Chondrocyte (in vitro differentiated cells): ENCODE measurements at places on chromosomes 6 and 20. TPM values are rescaled to one million over a fixed set of nuclear protein-coding genes. Genes with fewer than 3 reads are reported as not detected.

DNA sequence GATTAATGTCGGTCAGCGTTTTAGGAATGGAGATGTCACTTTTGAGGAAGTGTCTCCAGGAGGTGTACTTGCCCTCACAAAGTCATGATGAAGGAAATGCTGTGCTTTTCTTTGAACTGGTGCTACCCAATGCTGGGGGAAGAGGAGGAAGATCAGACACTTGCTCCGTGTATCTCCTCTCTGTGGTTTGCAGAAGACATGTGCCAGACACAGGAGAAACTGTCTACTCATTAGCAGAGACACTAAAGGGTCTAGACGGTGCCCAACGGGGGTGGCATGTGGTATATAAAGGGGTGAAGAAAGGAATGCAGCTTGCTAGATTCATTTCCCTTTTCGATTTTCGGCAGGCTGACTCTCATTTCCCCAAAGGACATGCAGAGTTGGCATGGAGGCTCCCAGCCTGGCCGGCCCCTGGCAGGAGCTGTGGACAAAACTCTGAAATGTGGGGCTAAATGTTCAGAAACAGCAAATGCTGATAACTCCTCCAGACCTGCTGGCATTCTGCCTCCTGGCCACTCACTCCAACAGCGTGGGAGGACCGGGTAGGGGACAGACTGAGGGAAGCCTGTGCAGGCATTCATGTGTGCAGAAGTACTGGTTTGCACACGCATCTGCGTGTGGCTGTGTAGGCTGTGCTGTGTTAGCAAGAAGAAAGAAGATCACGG is 59.6 kb upstream of the QKI start:
- no peak for DNase-seq

- peak; percentile 82 for DNase-seq
These were observed 19.2 kb downstream of the KCNG1 start for GRCh38 chr20:51003753-51004152.

DNA sequence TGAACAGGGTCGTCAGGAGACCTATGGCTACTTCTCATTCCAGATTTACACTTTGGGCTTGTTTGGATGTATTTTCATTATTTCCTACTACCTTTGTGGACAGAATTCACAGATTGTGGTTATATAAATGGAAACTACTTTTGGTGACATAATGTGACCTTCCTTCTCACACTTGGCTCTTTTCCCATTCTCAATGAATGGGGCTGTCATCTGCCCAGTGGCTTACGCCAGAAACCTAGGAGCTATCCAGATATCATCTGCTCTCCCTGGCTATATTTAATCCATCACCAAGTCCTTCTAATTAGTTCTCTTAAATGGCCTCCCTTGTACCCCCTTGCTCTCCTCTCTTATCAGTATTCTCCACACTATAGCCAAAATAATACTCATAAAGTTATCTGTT is 1606.8 kb downstream of the KHDRBS2 start:
- no peak for DNase-seq

DNA sequence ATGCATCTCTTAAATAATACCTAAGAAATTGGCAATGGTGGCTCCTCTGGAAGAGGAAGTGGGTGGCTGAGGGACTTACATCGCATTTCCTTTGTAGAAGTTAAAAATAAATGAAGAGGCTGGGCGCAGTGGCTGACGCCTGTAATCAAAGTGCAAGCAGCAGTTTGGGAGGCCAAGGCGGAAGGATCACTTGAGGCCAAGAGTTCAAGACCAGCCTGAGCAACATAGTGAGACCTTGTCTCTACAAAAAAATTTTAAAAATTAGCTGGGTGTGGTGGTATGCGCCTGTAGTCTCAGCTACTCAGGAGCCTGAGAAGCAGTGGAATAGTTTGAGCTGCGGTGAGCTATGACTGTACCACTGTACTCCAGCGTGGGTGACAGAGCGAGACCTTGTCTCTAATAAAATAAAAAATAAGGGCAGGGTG is 12.2 kb upstream of the NCOA3 start:
- DNase-seq: no peak

- no peak for DNase-seq
These were observed 27.0 kb downstream of the ELOVL2 start for GRCh38 chr6:11017090-11017489.

DNA sequence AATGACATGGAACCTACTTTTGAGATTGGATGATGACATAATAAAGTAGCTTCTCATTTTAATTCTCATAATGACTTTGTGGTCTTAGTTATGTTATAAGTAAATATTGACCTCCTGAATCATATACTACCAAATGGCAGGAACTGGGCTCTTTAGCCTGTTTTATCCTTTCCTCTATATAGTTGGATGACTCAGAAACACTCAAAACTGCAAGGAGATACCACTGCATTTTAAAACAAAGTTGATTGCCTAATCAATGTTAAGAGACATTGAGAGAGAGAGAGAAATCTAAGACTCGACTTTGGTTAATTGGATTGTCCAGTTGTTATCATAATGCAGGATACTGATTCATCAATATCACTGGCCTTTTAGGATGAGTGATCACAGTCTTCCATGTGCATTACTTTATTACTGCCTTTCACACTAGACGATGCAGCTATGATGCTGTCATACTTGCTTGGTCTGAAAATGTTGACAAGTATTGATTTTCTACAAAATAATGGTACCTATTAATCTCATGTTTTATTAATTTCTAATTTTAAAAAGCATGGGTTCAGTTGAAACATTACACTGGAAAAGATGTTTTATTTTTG is 320.0 kb downstream of the NKAIN2 start:
- no peak for DNase-seq

DNA sequence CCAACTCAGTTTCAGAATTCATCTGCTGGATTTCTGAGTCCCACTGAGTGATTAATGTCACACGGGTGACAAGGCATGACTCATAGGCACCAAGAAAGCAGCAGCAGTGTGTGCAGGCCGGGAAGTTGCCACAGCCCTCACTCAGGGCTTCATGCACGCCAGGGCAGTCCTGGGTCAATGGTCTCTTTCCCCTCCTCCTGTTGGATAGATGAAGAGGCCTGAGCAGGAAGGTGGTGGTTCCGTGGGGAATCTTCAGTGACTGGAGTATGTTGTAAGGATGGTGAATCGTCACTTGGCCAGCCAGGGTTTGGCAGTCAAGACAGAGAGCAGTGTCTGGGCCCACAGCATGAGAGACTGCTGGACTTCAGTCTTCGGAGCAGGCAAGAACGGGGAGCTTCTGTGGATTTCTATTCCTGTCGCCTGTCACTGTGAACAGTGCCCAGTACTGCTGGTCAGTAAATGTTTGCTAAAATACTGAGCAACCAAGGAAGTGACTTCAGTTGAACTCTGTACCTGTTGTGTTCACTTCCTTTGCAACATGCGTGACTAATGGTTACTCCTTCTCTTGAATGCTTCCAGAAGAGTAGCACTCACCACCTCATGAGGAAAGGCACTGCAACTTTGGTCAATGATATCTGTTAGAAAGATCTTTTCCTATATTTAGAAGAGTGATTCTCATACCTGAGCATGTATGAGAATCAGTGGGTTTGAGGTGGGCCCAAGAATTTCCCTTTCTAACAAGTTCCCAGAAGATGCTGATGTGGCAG is 62.0 kb upstream of the CD93 start:
- DNase-seq: no peak

DNA sequence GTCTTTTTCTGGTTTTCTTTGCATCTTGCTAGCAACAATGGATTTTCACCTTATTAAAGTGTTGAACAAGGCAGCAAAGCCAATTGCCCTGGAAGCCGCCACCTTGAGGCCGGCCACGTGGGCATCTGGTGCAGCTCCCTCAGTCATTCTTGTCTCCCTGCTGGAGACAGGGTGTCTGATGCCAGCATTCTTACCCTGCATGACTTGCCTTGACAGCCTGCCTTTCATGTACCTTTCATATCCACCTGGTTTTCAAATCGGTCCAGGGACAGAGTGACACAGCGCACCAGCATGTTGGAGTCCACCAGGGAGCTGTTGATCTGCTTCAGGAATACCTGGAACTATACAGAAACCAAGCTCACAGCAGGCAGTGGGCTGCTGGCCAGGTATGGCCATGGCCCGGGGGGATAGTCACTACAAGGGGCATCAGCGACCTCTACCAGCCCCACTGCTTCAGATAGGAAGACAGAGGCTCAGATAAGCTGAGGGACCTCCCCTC is 49.8 kb downstream of the MYH7B start:
- DNase-seq: peak; percentile 60

- no peak for DNase-seq
These were observed 57.7 kb upstream of the CD83 start for GRCh38 chr6:14059791-14060436.

DNA sequence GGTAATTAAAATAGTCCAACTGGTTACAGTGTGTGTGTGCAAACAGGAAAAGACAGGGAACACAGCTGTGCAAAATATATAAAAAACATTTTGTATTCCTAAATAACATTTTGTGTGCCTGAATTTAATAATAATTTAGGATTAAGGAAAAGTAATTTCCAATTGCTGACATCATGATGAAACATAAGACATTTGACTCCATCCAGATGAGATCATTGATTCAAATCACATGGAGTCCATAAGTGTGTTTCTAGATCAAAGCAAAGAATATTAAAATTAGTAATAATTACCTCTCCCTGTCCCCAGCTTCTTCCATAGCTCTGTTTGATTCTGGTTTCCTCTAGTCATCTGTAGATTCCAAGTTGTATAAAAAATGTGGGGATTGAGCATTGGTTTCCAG is 64.6 kb upstream of the BTN3A2 start:
- DNase-seq: no peak

DNA sequence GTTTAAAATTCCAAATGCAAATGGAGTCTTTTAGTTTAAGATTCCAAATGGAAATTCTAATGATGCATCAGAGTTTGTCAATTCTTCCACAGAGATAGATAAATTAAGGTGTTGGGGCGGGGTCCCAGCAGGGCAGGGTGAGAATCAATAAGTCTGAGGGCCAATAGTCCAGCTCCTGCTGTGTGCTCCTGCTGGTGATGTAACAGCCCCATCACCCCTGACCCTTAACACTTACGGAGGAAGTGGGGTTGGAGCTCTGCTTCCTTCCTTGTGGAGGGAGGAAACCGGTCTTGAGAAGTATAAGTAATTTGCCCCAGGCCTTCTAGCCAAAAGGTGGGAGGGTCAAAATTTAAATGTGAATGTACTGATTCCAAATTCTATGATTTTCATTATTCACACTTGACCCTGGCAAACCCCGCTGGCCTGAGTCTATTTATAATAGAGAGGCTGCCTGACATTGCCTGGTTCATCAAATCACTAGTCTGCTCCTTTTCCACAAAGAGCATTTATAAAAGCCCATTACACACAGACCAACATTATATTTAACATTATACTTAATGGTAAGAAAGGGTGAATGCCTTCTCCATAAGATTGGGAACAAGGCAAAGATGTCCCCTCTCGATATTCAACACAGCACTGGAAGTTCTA is 17.2 kb downstream of the ZBTB2 start:
- DNase-seq: no peak

DNA sequence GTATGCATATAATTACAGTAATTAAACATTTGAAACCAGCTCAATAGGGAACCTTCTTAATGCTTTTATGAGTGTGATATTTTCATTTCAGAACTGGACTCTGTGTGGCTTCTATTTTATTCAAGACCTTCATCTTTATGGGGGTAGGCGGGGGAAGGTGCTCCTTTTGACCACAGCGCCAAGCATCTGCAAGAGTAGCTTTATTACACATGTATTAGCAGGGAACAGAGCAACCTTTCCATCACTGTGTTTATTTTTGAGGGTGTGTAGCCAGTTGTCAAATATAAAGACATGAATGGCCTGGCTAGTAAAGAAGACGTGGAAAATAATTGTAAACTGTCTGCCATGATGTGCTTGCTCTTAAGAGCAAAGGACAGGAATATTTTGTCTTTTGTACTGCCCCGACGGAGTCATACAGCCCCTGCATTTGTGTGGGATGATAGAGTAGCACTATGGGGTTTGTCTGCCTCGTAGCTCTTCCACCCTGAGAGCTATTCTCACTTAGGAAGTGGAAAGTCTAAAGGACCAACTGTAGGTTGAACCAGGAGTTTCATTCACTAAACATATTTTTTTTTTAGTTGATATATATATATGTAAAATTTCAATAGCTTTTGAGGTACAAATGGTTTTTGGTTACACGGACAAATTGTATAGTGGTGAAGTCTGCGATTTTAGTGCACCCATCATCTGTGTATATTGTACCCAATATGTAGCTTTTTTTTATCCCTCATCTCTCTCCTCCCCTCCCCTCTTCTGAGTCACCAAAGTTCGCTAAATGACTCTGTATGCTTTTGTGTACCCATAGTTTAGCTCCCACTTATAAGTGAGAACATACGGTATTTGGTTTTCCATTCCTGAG is 91.2 kb downstream of the CARMIL1 start:
- DNase-seq: no peak

- no peak for DNase-seq
These were observed 185.0 kb downstream of the ERMARD start for GRCh38 chr6:169936355-169936975.

DNA sequence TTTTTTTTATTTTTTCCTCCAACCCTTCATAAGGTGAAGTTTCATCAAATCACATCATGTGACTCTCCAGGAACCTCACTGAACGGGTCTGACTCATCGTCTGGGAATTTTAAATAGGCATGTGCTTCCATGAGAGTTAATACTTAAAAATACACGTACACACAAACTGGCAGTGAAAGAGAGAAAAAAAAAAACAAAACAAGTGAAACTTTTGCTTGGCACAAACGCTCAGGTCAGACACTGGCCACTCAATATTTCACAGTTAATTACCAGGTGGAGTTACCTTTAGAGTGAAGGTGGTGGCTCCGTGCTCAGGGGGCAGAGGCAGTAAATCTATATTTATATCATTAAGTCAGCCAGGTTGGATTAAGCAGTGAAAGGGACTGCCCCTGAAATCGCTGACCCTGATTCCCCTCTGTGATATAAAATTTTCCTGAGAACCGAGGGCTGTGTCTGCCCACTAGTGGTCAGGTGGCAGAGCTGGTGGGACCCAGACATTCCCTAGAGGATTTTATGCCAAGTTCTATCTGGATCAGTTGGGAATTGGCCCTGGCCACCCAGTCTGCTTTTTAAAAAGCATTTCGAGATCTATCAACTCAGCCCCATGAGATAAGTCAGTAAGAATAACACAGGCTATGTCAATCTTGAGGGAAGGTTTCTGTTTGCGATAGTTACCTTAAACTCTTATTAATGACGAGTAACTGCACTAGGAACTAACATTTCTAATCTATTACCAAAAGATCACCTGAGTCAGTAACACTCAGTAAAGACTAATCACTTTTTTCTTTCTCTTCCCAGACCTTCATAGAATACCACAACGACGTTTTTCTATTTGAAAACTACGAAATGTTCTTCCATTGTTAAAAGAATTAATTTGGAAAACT is 259.1 kb downstream of the HDGFL1 start:
- no peak for DNase-seq

Gene NOX3
- not detected in 3 replicates for total RNA-seq

Gene MMP24
- total RNA-seq: 1.1 to 2.6 TPM (median 2.4 TPM) in 3 replicates
